Fibroblast of villous mesenchyme (primary cell): ENCODE measurements at places on chromosomes 11 and 22. TPM values are rescaled to one million over a fixed set of nuclear protein-coding genes. Genes with fewer than 3 reads are reported as not detected.

- no peak for DNase-seq
Measured at GRCh38 chr11:76793391-76794291, 10.5 kb downstream of the TSKU start.

GRCh38 chr11:1480191-1480554 lies 6.4 kb downstream of the MOB2 start:
- DNase-seq: no peak

DNA sequence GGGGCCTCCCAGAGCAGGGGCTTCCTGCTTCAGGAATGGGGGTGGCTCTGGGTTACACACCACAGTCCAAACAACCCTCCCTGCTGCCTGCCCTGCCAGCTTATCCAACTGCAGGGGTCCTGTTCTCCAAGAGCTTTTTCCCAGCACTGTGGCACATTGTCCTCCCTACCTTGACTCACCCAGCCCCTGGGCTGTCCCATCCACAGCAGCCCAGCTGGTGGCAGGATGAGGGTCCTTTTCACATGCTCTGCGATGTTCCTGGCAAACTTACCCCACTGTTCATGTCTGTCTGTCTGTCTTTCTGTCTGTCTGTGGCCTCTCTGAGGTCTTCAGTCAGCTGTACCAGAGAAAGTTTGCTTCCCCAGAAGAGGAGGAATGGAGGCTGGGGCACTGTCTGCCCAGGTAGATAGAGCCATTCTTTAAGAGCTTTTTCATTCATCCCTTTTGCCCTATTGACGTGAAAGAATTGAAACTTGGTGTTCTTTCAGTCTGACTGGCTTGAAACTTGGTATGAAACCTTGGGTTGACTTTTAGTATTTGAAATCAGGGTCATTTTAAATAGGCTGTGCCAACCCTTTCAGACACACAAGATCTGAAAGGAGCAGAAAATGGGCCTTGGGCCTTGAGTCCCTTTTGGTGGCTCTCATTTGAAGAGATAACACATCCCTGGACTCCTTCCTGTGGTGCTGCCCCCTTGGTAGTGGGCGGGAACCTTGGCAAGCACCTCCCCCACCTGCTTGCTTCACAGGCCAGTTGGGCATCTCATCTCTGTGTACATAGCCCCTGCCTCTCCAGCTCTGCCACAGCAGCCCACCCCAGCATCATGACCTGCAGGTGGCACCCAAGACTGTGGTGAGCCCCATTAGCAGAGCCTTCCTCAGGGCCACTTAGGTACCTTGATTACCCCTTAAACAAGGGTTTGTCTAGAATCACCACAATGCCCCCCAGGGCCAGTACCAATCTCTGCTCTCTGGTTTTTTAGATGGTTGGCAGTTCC lies 74.6 kb upstream of the SUSD2 start:
- no peak for DNase-seq

GRCh38 chr11:126132319-126132718 lies 69.7 kb upstream of the CDON start:
- no peak for DNase-seq

GRCh38 chr22:44915441-44915840 lies 94.4 kb downstream of the PHF21B start:
- no peak for DNase-seq

DNA sequence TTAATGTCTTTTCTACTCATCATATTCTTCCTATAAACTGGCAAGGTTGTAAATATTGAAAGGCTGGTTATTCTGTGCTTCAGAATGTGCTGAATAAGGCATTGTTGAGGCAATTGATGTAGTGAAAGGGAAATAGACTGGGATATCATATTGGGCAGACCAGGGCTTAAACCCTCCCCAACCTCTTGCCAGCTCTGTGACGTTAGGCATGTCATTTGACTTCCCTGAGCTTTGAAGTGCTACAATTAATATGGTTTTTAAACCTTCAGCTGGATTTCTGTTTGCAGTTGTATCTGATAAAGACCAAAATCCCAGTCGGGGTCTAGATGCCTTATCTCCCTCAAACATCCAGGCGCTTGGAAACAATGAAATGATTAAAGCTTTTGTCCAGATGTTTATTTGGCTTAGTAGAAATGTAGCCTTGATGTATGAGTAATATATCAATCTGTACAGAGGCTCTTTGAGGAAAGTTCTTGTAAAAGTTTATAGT lies 208.1 kb downstream of the DBX1 start:
- DNase-seq: peak; percentile 34

DNA sequence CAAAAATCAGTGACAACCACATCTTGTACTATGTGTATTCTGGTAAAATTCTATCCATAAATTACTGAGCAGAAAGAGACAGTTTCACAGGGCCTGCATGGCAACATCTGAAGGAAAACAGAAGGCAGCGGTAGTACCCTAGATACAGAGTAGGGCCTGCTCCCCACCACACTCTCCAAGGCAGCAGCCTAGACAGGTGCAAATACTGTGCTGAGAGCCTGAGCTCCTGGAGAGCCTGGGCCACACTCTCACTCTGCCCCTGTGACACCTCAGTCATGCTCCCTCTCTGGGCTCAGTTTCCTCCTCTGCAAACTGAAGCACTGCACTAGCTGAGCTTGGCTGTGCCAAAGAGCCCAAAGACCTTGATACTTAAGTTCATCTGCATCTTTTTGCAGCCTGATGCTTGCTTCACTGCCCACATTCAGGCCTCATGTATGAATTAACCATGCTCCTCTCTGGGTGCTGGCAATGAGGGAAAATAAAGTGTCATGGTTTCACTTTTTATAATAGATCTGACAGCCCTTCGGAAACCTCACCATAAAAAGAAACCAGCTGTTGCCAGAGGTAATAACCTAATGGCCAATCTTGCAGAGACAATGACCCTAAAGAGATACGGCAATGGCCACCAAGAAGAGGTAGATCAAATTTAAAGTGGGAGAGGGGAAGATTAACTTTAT lies 104.7 kb downstream of the PLEKHA7 start:
- no peak for DNase-seq

DNA sequence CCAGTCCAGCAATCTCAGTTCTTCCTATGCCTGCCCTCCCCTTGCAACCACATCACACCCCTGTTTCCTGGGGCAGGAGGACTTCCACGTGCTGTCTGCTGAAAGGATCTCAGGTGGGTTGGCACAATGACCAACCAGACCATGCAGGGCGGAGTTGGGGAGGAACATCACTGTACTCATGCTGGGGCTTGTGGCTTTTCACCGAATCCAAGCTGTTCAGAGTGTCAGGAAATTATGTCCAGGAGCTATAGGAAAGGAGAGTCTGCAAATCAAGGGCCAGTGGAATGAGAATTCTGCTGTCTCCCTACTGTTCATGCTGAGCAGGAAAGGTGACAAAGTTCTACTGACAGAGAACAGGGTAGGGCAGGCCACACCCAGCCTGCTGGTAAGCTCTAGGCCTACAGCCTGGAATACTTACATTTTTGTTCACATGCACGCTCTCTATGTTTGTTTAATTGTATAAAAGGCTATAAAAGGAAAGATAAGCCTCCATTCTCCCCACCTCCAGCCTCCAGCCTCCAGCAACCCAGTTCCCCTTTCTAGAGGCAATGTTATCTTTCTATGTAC lies 1.7 kb upstream of the PLAAT2 start:
- peak; percentile 66 for DNase-seq

DNA sequence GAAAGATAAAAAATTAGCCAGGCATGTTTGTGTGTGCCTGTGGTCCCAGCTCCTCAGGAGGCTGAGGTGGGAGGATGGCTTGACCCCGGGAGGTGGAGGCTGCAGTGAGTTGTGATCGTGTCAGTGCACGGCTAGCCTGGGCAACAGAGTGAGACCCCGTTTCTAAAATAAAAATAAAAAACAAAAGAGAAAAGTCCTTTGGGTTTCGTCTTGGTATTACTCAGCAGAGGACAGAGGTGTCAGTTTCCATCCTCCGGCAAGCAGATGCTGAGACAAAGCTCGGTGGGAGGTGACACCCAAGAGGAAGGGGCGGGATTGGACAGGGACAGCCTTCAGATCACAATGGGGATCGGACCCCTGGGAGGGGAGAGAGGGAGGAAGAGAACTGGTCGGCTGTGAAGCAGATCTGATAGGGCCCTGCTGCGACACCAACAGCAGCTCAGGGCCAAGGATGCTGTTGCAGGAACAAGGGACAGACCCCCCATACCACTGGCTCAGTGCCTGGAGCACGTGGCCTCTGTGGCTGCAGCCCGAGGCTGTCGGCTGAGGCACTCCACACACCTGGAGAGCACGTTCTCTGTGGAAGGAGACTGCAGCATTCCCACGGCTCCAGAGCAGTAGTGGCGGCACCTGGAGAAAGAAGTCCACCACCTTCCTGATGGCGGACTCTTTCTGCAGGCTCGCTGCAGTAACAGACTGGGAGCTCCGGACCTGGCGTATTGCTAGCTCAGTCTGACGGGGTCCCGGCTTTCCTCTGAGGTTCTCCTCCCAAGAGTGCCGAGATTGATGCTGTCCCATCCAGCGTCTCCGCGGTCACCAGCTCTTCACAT lies 5.2 kb upstream of the BID start:
- DNase-seq: no peak

DNA sequence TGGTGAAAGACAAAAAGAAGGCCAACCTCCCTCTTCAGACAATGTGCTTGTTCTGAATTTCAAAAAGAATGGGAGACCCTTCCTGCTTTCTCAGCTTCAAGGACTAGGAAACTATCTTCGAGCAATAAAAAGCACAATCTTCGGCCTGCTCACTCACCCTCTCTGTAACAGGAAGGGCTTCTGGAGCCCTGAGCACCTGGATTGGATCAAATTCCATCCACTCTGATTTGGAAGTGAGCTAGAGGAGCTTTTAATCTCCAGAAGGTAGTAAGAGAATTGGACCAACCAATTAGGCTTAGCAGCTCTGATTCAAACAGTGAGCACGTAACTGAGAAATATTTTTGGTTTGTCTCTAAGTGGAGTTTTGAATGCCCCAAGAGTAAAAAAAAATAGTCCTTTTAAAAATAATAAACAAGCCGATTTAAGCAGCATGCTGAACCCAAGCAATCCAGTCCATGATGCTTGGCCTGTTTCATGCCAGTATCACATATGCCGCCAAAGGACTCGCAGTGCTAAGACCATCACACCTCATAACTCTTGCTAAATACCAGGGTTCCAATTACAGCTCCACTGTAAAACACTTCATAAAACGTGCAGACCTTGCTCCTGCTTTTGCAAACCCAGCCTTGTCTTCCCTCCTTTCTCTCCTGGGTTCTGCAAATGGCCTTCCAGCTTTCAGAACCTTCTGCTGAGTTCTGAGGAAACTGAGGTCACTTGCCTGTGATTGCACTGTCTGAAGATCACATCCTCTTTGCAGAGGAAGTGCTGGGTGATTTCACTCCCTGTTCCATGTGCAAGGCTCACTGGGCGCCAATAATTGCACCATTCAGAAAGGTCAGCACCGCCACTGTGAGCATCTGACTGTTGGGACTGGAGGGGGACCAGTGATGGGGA lies 74.4 kb downstream of the SLC1A2 start:
- no peak for DNase-seq

DNA sequence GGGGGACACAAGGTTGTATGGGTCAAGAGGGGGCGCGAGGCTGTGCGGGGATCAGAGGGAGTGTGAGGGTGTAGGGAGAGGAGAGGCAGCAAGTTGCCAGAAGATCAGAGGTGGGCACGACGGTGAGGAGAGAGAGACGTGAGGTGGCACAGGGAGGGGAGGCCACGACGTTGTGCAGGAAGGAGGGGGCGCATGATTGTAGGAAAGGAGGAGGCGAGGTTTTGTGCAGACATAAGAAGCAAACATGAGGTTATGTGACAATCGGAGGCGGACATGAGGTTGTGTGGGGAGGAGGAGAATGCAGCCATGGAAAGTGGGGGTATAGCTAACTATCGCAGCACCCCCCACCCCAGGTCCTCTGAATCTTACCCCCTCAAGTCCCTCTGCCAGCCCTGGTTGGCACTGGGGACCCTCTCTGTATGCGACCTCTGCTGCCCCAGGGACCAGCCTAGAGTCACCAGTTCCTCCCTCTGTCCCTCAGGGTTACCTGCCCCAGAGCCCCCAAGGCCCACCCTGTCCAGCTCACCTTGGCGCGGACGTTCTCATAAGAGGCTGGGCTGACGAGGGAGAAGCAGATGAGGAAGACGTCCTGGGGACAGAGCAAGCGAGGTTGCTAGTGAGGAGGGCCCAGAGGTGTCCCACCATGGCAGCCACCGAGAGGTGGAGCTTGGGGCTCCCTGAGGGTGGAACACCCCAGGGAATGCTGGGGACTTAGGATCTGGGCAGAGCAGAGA lies 12.5 kb downstream of the RAC2 start:
- DNase-seq: no peak

DNA sequence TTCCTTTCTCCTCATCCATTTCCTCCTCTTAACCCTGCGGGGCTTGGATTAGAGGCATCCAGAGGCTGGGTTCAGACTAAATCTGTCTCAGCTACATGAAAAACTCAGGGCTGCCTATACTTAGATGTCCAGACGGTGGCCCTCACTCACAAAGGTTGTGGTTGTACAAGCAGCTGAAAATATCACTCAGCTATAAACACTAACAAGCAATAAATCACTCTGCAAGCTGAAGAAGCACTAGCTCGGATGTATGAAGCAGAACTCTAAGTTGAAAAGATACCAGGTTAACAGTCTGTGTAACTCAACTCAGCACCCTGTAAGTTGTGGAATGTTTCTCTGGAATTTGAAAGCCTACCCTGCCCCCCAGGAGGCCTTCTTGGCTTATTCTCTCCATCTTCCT lies 82.9 kb downstream of the EXT2 start:
- peak; percentile 71 for DNase-seq

DNA sequence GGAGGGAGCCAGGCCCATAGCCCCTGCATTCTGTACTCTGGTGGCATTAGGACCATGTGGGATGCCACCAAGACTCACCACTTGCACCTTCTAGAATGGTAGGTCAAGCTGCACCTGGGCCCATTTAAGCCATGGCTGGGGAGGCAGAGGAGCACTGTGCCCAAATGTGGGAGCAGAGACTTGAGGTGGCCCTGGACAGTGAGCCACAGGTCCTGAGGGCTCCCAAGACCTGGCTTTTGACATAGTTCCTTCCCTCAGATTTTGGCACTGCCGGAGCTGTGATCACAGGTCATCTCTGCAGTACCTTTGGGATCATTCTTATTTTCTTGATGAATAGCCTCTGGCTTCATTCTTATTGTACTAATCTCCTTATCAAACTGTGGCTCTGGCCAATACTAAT lies 43.2 kb downstream of the ST3GAL4 start:
- no peak for DNase-seq

- no peak for DNase-seq
Measured at GRCh38 chr11:35146711-35147110, 7.7 kb downstream of the CD44 start.

DNA sequence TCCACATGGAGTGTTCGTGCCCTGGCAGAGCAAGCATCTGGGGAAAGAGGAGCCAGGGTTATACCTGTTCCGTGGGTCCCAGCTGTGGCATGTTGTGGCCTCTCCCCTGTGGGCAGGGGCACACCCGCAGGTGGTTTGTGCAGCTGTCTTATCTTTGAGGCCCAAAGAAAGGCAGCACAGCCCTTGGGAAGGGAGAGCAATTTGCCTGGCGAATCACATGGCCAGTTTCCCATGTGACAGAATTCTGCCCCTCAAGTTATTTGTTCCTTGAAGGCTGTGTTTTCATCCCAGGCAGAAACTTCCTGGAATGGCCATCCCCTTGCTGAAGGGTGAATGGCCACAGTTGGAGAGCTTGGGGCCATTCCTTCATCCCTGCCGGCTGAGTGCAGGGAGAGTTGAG lies 16.4 kb upstream of the COX8A start:
- DNase-seq: no peak

Gene GSTT2
- total RNA-seq: 0.32 TPM in 1 of 2 replicates, not detected in the other

Gene MMP13
- not detected in 2 replicates for total RNA-seq

Gene XBP1
- total RNA-seq: 219 and 247 TPM in 2 replicates

Gene RASD2
- under 0.01 TPM in 1 of 2 replicates, not detected in the other for total RNA-seq

Gene HBG1
- not detected in 2 replicates for total RNA-seq

Gene NDUFV1
- total RNA-seq: 140 and 178 TPM in 2 replicates

Gene TRIM51G
- not detected in 2 replicates for total RNA-seq
